ENCODE measurements at places on chromosomes 7 and 10.

DNA sequence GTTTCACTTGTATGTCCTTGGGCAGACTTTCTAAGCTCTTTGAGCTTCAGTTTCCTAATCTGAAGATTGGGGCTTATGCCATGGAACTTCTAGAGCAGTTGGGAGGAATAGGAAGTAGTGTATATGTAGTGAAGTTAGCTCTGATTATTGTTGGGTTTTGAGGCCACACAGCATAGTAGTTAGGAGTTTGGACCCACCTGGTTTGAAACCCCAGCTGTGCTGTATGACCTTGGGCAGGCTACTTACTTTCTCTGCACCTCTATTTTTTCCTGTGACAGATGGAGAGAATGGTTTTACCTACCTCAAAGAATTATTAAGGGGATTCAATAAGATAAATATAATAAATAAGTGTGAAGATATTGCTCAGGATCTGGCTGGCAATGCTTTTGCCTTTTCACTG lies 61.4 kb upstream of the ADRB1 start:
- DNase-seq: no peak

DNA sequence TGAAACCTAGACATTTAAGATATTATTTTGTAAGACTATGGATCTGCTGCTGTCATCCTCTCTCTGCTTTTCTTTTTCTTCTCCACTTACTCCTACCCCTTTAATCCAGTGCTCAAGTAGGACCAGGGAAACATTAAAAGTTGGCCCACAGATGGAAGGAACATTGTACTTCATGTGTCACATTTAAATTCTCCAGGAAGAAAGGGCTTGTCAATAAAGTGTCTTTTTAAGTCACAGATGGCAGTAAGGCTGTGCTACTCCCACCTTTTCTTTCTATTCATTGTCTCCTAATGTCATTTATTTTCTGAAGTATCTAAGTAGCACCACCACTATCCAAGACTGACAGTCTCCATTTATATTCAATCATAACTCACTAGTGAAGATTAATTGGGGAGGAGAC lies 737.7 kb upstream of the C7orf33 start:
- no peak for DNase-seq

- DNase-seq: no peak
These were observed 102.8 kb downstream of the DYNC2I1 start for GRCh38 chr7:158959021-158959717.

DNA sequence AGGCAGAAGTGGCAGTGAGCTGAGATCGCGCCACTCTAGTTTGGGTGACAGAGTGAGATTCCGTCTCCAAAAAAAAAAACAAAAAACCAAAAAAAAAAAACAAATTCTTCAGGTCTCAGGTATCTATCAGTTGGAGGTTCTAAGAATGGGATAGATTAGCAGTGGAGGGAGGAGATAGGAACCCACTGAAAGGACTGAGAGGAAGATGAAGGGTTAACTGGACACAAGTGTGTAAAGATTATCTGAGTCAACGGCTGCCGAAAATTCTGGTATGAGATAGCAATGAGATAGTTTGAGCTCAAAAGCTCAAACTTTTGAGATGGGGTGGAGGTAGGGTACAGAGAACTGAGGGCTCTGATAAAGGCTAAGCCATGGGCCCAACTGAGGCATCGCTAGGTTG lies 12.8 kb downstream of the ZNF467 start:
- DNase-seq: no peak

- DNase-seq: no peak
These were observed 5.7 kb downstream of the PDK4 start for GRCh38 chr7:95590387-95591248.

DNA sequence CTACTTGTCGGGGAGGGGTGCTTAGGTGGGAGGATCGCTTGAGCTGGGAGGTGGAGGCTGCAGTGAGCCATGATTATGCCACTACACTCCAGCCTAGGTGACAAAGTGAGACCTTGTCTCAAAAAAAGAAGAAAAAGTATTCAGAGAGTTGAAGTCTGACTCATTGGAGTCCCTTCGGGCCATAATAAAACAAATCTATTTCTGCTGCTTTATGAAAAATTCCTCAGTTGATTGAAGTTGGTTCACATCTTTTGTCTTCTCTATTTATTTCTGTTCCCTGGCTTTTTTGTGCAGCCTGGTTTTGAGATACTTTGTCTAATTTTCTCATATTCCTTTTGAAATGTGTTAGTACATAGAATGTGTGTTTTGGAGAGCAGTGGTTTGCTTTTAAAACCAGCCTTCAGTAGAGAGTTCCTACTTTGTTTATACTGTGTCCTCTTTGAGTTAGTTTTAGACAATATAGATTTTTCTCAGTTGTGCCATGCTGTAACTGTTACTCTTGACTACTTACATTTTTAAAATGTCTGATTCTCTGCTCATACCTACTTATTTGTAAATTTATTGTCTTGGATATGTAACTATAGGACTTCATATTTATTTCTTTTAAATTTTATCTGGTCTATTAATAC lies 36.7 kb downstream of the LUC7L2 start:
- no peak for DNase-seq

- DNase-seq: no peak
These were observed 222.3 kb downstream of the KIF20B start for GRCh38 chr10:89923661-89924060.

DNA sequence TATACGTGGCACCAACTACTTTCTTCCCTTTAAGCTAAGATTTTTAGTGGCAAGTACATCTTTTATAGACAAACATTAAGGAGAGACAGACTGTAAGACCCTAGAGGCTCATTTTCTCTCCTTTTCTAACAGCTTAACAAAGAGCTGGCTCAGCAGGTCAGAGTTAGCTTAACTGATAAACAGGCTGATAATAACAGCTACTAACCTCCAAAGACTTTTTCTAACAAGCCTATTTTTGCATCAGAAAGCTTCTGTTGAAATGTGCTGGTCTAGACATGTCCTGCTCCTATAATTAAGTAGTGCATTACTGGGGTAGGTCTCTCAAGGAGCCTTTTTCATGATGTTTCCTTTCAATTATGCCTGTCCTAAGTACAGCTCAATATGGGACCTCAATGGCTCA lies 238.2 kb upstream of the FAM3C start:
- no peak for DNase-seq

DNA sequence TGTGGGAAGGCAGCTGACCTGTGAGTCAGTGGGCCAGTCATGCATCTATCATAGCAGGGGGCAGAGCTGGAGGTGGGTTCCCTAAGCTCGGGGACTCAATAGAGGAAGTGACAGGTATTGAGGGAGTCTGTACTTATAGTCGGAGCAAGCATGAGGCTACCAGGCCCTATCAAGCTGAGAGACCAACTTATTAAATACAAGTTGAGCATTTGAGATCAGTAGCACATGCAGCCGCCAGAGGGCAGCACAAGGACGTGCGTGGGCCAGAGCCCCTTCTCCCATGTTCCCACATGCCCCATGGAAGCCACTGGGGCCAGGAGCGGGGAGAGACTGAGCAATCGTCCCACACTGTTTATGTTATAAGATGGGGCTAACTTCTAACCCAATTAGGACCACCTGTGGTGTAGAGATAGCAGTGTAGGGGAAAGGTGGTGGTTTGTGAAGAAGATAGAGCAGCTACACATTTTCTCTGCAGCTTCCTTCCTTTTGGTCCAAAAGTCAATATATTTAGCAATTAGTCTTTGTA lies 13.0 kb upstream of the STK31 start:
- DNase-seq: peak; percentile 34

- no peak for DNase-seq
These were observed 134.9 kb downstream of the ADRA2A start for GRCh38 chr10:111211706-111212105.

DNA sequence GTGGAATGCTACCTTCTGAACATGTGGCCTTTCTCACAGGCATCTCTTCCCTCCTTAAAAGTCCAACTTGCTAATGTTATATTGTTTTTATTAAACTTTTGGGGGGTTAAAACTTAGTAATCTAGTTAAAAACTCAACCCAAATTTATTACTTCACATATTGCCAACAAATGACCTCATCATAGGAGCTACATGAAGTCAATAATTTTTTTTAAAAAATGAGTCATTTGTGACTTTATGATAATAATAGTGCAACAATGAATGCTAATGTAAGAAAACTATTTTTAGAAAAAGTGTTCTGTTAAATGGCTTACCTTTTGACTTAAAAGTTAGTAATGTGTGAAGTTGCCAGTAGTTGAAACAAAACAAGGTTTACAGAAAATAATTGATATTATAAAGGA lies 325.9 kb upstream of the FZD1 start:
- no peak for DNase-seq

GRCh38 chr7:1537535-1538412 lies 7.3 kb downstream of the MAFK start:
- DNase-seq: no peak

DNA sequence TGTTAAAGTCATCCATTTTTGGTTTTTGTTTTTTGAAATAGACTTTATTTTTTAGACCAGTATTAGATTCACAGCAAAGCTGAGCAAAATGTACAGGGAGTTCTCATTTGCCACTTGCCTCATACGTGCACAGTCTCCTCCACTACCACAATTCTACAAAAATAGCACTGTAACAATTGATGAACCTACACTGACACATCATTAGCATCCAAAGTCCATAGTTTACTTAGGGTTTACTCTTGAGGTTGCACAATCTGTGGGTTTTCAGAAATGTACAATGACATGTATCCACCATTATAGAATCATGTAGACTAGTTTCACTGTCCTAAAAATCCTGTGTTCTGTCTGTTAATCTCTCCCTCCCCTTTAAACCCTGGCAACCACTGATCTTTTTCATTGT lies 125.8 kb upstream of the PDSS1 start:
- no peak for DNase-seq

DNA sequence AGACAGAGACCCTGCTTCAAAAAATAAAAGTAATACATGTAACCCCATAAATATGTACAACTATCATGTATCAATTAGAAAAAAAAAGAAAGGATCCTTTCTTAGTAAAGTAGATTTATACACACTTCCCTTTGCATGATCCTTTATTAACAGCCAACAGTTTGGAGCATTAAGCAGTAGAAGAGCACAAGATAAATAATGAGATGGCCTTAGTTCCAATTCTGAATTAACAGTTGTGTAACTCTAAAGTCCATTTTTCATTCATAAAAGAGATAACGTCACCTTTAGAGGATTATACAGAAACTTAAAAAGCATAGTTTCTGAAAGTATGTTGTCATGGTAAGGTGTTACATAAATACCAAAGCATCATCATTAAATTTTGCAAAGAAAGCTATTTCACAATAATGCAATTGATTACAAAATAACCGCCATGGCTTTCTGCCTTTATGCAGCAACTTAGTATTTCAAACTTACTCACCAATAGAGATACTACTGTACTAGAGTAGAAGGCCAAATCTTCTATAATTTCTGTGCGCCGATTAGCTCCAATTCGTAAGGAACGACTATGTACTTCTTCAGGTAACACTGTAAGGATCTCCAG lies 40.3 kb downstream of the TNPO3 start:
- DNase-seq: no peak

GRCh38 chr10:52466464-52466863 lies 152.4 kb downstream of the DKK1 start:
- DNase-seq: no peak

GRCh38 chr7:43390576-43390975 lies 192.3 kb upstream of the STK17A start:
- DNase-seq: no peak

- no peak for DNase-seq
These were observed 4.1 kb upstream of the PRSS1 start for GRCh38 chr7:142745091-142745635.

GRCh38 chr10:121276046-121276445 lies 322.2 kb downstream of the FGFR2 start:
- no peak for DNase-seq

DNA sequence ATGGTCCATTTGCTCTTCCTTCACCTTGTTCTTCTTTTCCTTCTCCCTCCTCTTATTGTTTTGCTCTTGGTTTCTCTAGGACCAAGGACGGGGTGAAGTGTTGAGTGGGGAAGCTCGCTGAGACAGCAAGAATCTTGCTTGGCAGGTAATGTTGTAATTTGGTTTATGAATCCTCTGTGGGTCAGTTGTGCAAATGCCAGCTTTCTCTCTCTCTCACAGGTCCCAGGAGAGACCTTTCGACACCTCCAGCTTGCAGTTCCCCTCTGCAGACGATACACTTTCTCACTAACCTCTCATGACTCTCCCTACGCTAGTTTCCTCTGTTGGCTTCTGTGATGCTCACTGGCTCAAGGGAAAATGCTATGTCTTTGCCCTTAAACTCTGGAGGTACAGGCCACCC lies 77.0 kb downstream of the FRMD4A start:
- DNase-seq: no peak

GRCh38 chr10:69359594-69359993 lies 57.1 kb downstream of the TACR2 start:
- DNase-seq: no peak

GRCh38 chr10:127699311-127699710 lies 37.7 kb upstream of the FOXI2 start:
- DNase-seq: no peak

All from stimulated activated CD4-positive, alpha-beta T cell treated with anti-CD3 and anti-CD28 coated beads, Interleukin-15, amount 100 ng/mL, for 48 hours (primary cell).